ENCODE measurements at places on chromosomes 1 and 21.

GRCh38 chr1:46219551-46220520, 16.7 kb downstream of the LURAP1 start:
- DNase-seq = no peak

GRCh38 chr1:21547876-21548275, 38.7 kb downstream of the ALPL start:
- DNase-seq = no peak

DNA sequence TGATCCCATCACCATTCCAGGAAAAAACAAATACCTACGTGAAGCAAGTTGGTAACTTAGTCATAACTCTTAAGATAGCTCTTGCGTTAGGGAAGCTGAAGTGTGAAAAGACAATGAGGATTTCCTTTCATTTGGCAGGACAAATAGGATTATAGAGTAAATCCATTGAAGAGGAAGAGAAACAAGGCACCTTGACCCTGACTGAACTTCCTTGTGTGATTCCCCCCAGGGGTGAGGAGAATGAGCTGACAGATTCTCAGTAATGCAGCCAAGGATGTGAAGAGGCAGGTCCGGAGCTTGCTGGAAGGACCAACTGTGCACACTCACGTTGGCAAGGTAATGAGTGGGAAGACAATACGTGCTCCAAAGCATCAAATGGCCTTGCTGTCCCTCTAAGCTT, 55.0 kb upstream of the HMCN1 start:
- no peak for DNase-seq

GRCh38 chr1:5722635-5723164, 269.5 kb downstream of the NPHP4 start:
- DNase-seq = no peak

Data from T-helper 9 cell (primary cell).